ENCODE measurements at places on chromosomes 13 and 19. TPM values are rescaled to one million over a fixed set of nuclear protein-coding genes. Genes with fewer than 3 reads are reported as not detected.

IFNL1 gene
- polyA plus RNA-seq, result not detected

RPS15 gene
- 1,857 TPM for polyA plus RNA-seq

ZNF98 gene
- polyA plus RNA-seq, result 0.70 TPM

ARHGAP35 gene
- polyA plus RNA-seq, result 46.6 TPM

CD177 gene
- polyA plus RNA-seq, result 0.02 TPM

ZNF132 gene
- polyA plus RNA-seq, result 2.4 TPM

PNKP gene
- 40.8 TPM for polyA plus RNA-seq

PSMC4 gene
- 73.6 TPM for polyA plus RNA-seq

ZNF560 gene
- polyA plus RNA-seq, result not detected

LGALS7 gene
- not detected for polyA plus RNA-seq

KLK11 gene
- polyA plus RNA-seq, result 0.14 TPM

OR7D4 gene
- polyA plus RNA-seq, result not detected

UFM1 gene
- 24.4 TPM for polyA plus RNA-seq

ERICH4 gene
- polyA plus RNA-seq, result not detected

ABCA7 gene
- 9.1 TPM for polyA plus RNA-seq

ZSCAN4 gene
- polyA plus RNA-seq, result 0.16 TPM

PINLYP gene
- polyA plus RNA-seq, result 9.8 TPM

FCER2 gene
- polyA plus RNA-seq, result 0.09 TPM

PABPC3 gene
- polyA plus RNA-seq, result 0.05 TPM

CD37 gene
- polyA plus RNA-seq, result 2.3 TPM

KIR2DL1 gene
- polyA plus RNA-seq, result 0.11 TPM

KISS1R gene
- not detected for polyA plus RNA-seq

TMEM238 gene
- polyA plus RNA-seq, result 0.14 TPM

NOTCH3 gene
- 10.9 TPM for polyA plus RNA-seq

MATK gene
- 0.36 TPM for polyA plus RNA-seq

DIRAS1 gene
- 155 TPM for polyA plus RNA-seq

FFAR1 gene
- polyA plus RNA-seq, result not detected

POLRMT gene
- 36.8 TPM for polyA plus RNA-seq

NANOS3 gene
- 1.7 TPM for polyA plus RNA-seq

FAM83E gene
- polyA plus RNA-seq, result 0.20 TPM

KL gene
- polyA plus RNA-seq, result 0.95 TPM

TNNT1 gene
- polyA plus RNA-seq, result 34.8 TPM

ZNF730 gene
- polyA plus RNA-seq, result 0.18 TPM

PLK5 gene
- polyA plus RNA-seq, result 0.11 TPM

RASIP1 gene
- 20.4 TPM for polyA plus RNA-seq

SHISA2 gene
- 0.07 TPM for polyA plus RNA-seq

BEST2 gene
- polyA plus RNA-seq, result not detected

KIR2DL4 gene
- polyA plus RNA-seq, result 0.07 TPM

DACH1 gene
- 1.3 TPM for polyA plus RNA-seq

TJP3 gene
- 0.05 TPM for polyA plus RNA-seq

FCAR gene
- polyA plus RNA-seq, result 0.18 TPM

ZNF221 gene
- 2.9 TPM for polyA plus RNA-seq

RINL gene
- polyA plus RNA-seq, result 7.2 TPM

GPR12 gene
- not detected for polyA plus RNA-seq
